Tracheal epithelial cell (primary cell): ENCODE measurements at places on chromosomes 12 and 14. TPM values are rescaled to one million over a fixed set of nuclear protein-coding genes. Genes with fewer than 3 reads are reported as not detected.

The SLC5A8 gene
- not detected in 2 replicates for total RNA-seq

The IRF9 gene
- total RNA-seq, result 16.8 and 62.9 TPM in 2 replicates

The JAG2 gene
- total RNA-seq, result 17.4 and 21.7 TPM in 2 replicates

The ACTR10 gene
- total RNA-seq, result 29.2 and 35.7 TPM in 2 replicates

The PSME2 gene
- 33.7 and 78.8 TPM in 2 replicates for total RNA-seq

The KRT85 gene
- not detected in 2 replicates for total RNA-seq

The RTN1 gene
- total RNA-seq, result under 0.01 TPM in 1 of 2 replicates, not detected in the other

The COPS7A gene
- total RNA-seq, result 56.6 and 68.8 TPM in 2 replicates
